ENCODE measurements at places on chromosomes 2 and 18.

- H3K4me3 ChIP-seq, result peak overlapping the region; percentile 76
- H3K4me1 ChIP-seq, result no peaks in the 10 kb centered on the region
- no peaks in the 10 kb centered on the region for H3K36me3 ChIP-seq
- DNase-seq, result no peak
- H3K27me3 ChIP-seq, result no peaks in the 10 kb centered on the region
These were observed 1.3 kb downstream of the PGAP1 start for GRCh38 chr2:196925051-196925767.

DNA sequence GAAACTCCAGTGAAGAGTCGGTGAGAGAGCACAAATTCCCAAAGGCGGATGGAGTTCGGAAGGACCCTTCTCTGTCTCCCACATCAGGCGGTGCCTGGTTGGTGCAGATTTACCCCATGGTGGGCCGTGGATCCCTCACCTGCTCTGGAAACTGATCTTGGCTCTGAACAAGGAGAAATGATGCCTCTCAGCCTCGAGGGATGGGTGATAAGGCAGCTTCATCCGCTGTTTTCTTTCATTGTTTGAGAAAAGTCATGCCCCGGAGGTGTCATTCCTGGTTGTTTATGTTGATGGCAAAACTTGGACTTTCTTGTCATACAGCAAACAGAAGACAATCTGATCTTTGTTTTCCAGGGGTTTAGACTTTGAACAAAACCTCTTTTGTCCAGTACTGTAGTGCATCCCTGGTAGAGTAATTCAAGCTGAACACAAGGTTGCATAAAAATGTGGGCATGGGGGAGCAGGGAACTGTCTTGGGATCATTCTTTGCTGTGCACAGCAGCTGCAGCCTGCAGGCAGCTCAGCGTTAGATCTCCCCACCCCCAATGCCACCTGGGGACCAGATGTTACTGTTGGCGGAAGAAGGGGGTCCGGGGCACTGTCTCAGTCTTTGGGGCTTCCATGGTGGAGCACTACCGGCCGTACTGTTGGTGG lies 81.3 kb downstream of the NFATC1 start:
- no peaks in the 10 kb centered on the region for H3K27me3 ChIP-seq
- H3K4me3 ChIP-seq, result no peak overlapping the region
- H3K36me3 ChIP-seq, result no peaks in the 10 kb centered on the region
- DNase-seq, result peak; percentile 44
- no peaks in the 10 kb centered on the region for H3K4me1 ChIP-seq
- peak overlapping the region; percentile 34 for H3K27ac ChIP-seq

- no peaks in the 10 kb centered on the region for H3K27me3 ChIP-seq
- H3K27ac ChIP-seq, result no peak overlapping the region
- DNase-seq, result no peak
- H3K36me3 ChIP-seq, result no peaks in the 10 kb centered on the region
- H3K4me3 ChIP-seq, result no peak overlapping the region
- H3K4me1 ChIP-seq, result no peaks in the 10 kb centered on the region
These were observed 13.9 kb downstream of the SCYGR8 start for GRCh38 chr2:227759411-227760118.

DNA sequence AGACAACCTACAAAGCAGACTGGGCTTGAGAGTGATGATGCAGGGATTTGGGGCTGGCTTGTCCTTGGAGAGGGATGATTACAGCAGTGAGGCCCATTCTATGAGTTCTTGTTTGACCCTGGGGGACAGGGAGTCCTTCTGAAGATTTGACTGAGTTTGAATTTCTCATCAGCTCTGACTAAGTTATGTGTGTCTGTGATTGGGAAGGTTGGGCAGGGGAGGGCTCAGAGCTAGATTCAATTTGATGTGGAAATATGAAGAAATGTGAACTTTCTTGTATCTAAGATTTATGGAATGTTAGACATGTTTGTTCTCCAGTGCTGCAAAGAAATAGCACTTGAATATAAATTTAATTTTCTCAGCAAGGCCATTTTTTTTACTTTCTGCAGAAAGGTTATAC lies 19.9 kb upstream of the IL1R2 start:
- no peak overlapping the region for H3K4me3 ChIP-seq
- no peaks in the 10 kb centered on the region for H3K27me3 ChIP-seq
- no peak overlapping the region for H3K27ac ChIP-seq
- peaks cover 6% of the 10 kb centered on the region for H3K4me1 ChIP-seq

DNA sequence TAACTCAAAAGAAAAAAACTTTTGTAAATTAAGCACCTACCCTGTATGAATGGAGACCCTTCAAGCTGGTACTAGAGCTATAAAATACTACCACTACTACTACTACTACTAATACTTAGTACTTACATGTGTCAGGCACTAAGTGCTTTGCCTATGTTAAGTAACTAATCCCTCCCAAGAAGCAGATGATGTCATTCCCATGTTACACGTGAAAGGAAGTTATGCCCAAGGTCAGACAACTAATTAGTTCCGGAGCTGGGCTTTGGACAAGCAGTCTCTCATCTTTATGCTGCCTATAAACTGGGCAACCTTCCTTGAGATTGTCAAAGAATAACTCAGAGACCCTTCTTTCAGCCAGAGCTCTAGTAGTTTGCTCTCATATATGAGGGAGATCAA lies 13.9 kb upstream of the ATP6V1B1 start:
- no peak overlapping the region for H3K4me3 ChIP-seq
- no peaks in the 10 kb centered on the region for H3K4me1 ChIP-seq
- no peaks in the 10 kb centered on the region for H3K36me3 ChIP-seq
- DNase-seq, result no peak

GRCh38 chr18:22741318-22741717 lies 191.8 kb upstream of the RBBP8 start:
- DNase-seq, result no peak
- no peaks in the 10 kb centered on the region for H3K4me1 ChIP-seq
- no peak overlapping the region for H3K27ac ChIP-seq
- no peak overlapping the region for H3K4me3 ChIP-seq
- no peaks in the 10 kb centered on the region for H3K36me3 ChIP-seq

GRCh38 chr18:79642626-79643025 lies 37.0 kb upstream of the CTDP1 start:
- no peaks in the 10 kb centered on the region for H3K4me1 ChIP-seq
- DNase-seq, result no peak
- peaks cover 12% of the 10 kb centered on the region for H3K27me3 ChIP-seq
- H3K27ac ChIP-seq, result no peak overlapping the region
- no peaks in the 10 kb centered on the region for H3K36me3 ChIP-seq

GRCh38 chr2:43169099-43169945 lies 57.1 kb downstream of the ZFP36L2 start:
- peak overlapping the region; percentile 88 for H3K27ac ChIP-seq
- DNase-seq, result peak; percentile 64
- no peaks in the 10 kb centered on the region for H3K27me3 ChIP-seq
- H3K4me1 ChIP-seq, result no peaks in the 10 kb centered on the region
- H3K4me3 ChIP-seq, result no peak overlapping the region

- H3K27ac ChIP-seq, result no peak overlapping the region
- H3K4me1 ChIP-seq, result peaks cover 13% of the 10 kb centered on the region
- no peaks in the 10 kb centered on the region for H3K36me3 ChIP-seq
- no peak for DNase-seq
- no peaks in the 10 kb centered on the region for H3K27me3 ChIP-seq
- no peak overlapping the region for H3K4me3 ChIP-seq
These were observed 19.1 kb downstream of the RTP5 start for GRCh38 chr2:241888641-241889040.

DNA sequence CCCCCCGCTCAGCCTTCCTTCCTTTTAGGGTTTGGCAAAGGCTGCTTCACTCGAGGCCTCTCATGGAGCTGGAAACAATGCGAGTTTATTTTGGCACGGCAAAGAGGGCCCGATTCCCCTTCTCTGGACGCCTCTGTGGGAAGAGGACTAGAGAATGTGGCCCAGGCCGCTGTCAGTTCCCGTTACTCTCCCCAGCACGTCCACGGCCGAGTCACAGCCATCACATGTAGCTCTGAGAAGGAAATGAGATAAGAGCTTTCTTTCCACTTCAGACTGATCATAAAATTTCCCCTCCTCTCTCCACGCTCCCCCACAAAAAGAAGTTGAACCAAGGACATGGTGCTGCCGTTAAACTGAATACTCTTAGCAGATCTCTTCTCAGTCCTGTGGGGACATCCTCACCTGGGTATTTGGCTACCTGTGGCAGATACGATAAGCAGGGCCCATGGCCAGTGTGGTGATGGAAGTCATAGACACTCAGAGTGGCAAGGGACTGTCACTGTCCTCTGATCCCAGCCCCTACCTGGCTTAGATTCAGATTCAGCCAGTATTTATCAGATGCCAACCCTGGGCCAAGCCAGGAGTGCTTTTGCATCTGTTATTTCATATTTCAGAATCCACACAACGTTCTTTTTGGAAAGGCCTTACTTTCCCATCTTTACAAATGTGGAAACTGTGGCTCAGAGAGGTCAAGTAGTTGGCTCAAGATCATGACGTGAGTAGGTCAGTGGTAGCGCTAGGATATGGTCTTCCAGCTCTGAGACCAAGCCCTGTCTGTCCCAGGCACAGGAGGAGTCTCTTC lies 101.2 kb downstream of the MCFD2 start:
- H3K4me1 ChIP-seq, result peaks cover 38% of the 10 kb centered on the region
- H3K36me3 ChIP-seq, result no peaks in the 10 kb centered on the region
- H3K4me3 ChIP-seq, result no peak overlapping the region
- H3K27ac ChIP-seq, result peak overlapping the region; percentile 87
